Activated CD8-positive, alpha-beta T cell treated with anti-CD3 and anti-CD28 coated beads, Interleukin-2, amount 10 ng/mL, durations not matched to agents 7 days and 5 days (primary cell): ENCODE measurements at places on chromosomes 7 and 10. TPM values are rescaled to one million over a fixed set of nuclear protein-coding genes. Genes with fewer than 3 reads are reported as not detected.

Gene CLCN1
- 0.13 TPM for total RNA-seq

Gene WNT8B
- 0.18 TPM for total RNA-seq

Gene ZP3
- 5.9 TPM for total RNA-seq

Gene IDI2
- total RNA-seq = not detected

Gene FKBP6
- not detected for total RNA-seq

Gene VTI1A
- 43.7 TPM for total RNA-seq

Gene RAMP3
- not detected for total RNA-seq

Gene RP9
- total RNA-seq = 9.6 TPM

Gene AGAP3
- 12.6 TPM for total RNA-seq

Gene GIMAP6
- 93.3 TPM for total RNA-seq

Gene TYW1B
- 2.7 TPM for total RNA-seq
